ENCODE measurements at places on chromosomes 6 and 20.

- no peak for DNase-seq
Measured at GRCh38 chr6:68994521-68994920, 359.4 kb downstream of the ADGRB3 start.

DNA sequence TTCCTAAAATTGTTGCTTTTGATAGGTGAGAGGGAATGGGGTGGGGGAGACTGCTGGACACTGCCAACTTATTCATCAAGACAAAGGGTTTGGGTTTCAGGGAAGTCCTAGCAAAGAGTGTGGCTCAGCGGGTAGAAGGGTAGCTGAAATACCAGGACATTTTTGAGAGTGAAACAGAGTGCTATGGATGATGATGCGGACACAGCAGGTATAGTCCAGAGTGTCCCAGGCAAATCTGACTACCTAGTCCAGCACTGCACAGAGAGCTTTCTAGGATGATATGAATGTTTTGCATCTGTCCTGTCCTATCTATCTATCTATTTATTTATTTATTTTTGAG, 154.3 kb downstream of the BCAS1 start:
- no peak for DNase-seq

GRCh38 chr20:62025832-62026563, 39.7 kb downstream of the TAF4 start:
- DNase-seq = peak; percentile 32

GRCh38 chr6:29500594-29500993, 12.8 kb upstream of the MAS1L start:
- no peak for DNase-seq
